ENCODE measurements at places on chromosomes 7 and 10.
A peak's percentile ranks its signal among the peaks of the same experiment; 100 is the strongest.

- DNase-seq = no peak
Measured at GRCh38 chr7:158664406-158664805, 40.2 kb downstream of the NCAPG2 start.

- DNase-seq = no peak
Measured at GRCh38 chr7:96319439-96319838, 2.5 kb downstream of the SLC25A13 start.

GRCh38 chr7:104758504-104758903 is 255.5 kb upstream of the KMT2E start:
- DNase-seq = no peak

DNA sequence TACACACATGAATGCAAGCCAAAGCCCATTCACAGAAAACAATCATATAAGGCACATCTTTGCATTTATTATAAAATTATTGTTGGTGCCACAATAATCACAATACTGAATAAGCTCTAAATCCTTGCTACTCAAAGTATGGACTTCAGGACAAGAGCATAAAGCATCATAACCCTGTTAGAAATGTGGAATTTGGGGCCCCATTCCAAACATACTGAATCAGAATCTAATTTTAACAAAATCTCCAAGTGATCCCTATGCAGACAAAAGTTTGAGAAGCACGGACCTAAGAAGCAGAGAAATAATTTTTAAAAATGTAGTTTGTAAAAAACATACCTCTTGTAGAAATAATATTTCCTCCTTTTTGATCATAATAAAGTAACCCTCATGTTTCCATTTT is 199.2 kb downstream of the IMMP2L start:
- no peak for DNase-seq

- DNase-seq = no peak
Measured at GRCh38 chr7:46835556-46835955, 746.4 kb downstream of the TNS3 start.

DNA sequence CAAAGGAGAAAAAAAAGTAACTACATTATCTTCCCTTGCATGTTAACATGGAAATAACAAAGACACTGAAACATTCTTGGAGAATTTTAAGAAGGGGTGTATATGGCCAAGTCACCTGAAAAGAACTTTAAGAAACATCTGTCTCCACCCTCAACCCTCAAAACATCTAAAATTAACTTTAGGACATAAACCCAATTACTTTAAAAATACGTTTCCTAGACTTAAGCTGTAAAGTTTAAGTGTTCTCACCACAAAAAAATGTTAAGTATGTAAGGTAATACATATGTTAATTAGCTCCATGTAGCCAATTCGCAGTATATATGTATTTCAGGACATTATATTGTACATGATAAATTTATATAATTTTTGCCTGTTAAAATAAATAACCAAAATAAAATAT is 71.1 kb upstream of the GLCCI1 start:
- DNase-seq = no peak

DNA sequence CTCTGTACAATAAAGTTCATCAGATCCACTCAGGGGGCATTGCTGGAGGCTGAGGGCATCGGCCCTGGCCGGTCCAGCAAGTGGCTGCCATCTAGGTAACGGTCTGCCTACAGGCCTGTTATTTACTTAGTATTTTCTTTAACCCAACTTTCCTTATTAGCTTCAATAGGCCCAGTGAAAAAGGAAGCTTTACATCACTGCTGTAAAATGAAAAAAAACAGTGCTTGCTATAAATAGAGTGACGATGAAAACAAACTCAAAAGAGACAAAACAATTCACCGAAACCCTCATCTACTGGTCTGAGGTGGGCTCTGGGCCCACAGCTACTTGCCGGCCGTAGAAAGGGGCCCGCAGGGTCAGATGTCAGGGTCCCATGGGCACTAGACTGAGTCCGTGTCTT is 192.5 kb downstream of the ELFN1 start:
- DNase-seq = no peak

GRCh38 chr10:352476-353235 is 217.4 kb downstream of the ZMYND11 start:
- no peak for DNase-seq

DNA sequence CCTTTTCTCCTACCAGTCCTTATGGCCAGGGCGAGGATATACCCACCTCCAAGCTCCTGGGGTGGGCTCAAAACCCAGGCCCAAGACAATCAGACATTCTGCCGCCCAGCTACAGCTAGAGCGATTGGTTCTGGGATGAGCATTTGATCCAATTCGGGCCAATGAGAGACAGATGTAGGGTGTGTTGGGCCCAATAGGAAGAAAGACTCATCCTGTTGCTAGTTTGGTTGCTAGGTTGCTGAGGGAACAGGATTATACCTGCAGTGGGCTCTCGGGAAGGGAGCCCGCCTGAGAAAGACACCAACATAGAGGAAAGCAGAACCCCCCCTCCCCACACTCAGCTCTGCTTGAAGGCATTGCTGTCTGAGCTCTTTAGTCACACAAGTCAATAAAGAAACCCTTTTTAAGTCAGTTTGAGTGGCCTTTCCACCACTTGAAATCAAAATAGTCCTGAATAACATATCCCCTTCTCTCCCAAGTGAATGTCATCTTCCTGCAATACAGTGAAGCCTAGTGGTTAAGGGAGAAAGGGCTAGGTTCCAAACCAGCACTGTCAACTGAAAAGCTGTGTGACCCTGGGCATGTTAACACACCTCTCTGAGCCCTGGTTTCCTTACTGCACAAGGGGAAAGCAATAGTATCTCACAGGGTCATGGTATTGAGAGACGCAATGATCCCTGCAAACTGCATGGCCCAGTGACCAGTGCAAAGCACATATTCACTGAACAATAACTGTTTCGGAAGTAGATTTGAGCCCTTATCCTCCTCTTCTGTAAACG is 21.8 kb downstream of the ITPRIP start:
- no peak for DNase-seq

DNA sequence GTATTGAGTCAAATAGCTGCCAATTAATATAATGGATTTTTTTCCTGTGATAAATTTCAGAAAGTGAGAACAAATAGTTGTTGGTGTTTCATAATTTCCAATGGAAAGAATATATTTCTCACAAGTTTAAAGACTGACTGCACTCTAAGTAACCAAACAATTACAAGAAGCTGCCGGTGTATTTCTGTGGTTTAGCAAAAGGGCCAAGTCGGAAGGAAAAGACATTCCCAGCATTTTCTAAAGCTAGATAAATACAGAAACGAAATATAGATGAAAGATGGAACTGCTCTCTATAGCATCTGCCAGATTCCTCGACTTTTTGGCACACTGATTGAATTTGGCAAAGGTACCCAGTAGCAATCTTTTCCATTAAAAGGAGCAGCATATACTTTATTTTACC is 92.7 kb upstream of the MKX start:
- no peak for DNase-seq

GRCh38 chr7:21945454-21946221 is at the start of gene CDCA7L:
Gene CDCA7L (minus strand): TSS chr7:21945899. CDS start chr7:21945804, 95 bp downstream.
- DNase-seq = no peak

DNA sequence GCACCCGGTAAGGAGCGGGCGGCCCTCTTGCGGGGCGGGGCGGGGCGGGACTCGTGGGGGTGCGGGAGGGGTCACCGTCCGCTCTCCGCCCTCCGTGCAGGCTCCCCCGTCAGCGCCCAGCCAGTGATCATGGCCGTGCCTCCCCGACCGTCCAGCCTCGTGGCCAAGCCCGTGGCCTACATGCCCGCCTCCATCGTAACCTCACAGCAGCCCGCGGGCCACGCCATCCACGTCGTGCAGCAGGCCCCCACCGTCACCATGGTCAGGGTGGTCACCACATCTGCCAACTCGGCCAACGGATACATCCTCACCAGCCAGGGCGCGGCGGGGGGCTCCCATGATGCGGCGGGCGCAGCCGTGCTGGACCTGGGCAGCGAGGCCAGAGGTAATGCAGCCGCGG is 16.2 kb upstream of the AP5Z1 start:
- no peak for DNase-seq

GRCh38 chr7:29561271-29561670 is 2.4 kb upstream of the PRR15 start:
- no peak for DNase-seq

DNA sequence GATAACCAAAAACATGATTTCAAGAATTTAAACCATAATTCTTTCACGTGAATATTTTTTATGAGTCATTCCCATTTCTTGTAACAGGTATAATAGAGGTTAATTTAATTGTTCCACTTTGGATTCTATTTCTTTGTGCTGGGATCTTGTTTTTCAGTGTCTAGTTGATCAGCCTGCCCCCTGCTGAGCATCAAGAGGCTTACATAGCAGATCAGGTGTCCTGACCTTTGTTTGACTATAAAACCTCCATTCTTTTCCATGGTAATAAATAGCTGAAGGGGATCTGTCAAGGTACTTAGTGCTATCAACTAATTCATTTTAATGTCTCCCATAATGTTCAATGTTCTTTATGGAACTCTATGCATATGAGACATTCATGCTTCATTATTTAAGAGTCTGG is 4.9 kb downstream of the COL17A1 start:
- no peak for DNase-seq

DNA sequence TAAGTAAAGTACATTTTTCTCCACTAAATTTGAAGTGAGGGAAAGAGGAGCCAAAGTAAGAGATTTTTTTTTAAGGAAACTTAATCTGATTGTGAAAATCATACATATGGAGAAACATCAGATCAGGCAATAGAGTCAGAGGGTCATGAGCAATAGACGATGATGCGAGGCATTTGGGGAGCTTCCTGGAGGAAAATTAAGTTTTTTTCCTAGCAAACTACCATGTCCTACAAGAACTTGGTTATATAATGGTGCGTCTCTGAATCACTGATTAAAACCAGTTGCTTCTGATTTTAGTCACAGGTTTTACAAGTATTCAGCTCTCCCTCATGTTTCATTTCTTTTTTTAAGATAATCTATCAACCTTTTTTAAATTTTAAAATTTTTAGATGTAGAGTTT is 52.1 kb upstream of the MTURN start:
- DNase-seq = no peak

GRCh38 chr10:30392564-30392990 is 41.4 kb upstream of the MAP3K8 start:
- peak; percentile 34 for DNase-seq
